ENCODE measurements at places on chromosomes 6 and 20. TPM values are rescaled to one million over a fixed set of nuclear protein-coding genes. Genes with fewer than 3 reads are reported as not detected.

DNA sequence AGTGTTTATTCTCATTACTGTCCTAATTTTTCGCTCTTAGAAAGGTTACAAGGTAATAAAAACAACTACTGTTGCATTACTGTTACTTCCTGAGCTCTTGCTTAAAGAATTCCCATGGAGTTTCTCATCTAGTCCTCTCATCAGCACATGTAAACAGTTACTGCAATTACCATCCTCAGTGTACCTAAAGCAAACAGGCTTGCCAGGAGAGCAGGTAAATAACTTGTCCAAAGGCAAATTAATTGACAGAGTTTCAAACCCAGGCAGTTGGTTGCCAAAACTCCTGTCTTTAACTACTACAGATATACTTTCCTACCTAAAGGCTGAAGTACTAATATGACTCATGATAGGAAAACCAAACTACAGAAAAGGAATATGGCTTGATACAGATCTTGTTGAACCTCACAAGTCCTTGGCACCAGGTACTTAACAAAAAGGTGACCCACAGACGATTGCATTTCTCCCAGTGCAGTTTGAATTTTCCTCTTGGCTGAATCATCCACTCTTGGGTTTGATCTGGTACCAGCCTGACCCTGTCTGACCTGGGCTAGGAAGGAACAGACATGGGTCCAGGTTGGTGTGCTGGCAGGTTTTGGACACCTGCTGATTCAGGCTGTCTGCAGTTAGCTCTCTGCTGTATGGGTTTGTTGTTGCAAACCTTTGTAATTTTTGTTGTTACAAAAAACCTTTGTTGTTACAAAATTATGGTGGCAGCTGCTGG lies 153.0 kb downstream of the CFAP61 start:
- DNase-seq, result peak; percentile 86

- no peak for DNase-seq
These were observed 336.9 kb upstream of the RSPO3 start for GRCh38 chr6:126781582-126781981.

Gene MGME1
- total RNA-seq, result 20.9 TPM

Gene RUNX2
- not detected for total RNA-seq

- no peak for DNase-seq
These were observed 189.4 kb upstream of the RNF217 start for GRCh38 chr6:124772733-124773319.

GRCh38 chr6:109579361-109579760 lies 96.3 kb upstream of the ZBTB24 start:
- DNase-seq, result no peak

DNA sequence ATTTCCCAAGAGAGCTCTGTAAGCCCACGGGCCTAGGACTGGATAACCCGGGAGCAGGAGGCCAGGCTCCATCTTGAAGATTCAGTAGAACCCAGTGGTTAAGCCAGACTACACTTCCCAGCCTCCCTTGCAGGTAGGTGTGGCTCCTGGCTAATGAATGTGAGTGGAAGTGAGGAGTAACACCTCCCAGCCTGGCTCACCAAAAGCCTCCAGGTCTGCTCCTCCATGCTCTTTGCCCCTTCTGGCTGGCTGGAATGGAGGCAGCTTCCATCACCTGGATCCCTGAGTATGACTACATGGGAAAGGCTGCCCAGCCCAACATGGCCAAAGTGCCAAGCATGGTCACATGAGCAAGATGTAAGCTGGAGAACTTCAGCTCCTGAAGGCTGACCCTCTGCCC lies 9.7 kb downstream of the LRRN4 start:
- DNase-seq, result no peak

DNA sequence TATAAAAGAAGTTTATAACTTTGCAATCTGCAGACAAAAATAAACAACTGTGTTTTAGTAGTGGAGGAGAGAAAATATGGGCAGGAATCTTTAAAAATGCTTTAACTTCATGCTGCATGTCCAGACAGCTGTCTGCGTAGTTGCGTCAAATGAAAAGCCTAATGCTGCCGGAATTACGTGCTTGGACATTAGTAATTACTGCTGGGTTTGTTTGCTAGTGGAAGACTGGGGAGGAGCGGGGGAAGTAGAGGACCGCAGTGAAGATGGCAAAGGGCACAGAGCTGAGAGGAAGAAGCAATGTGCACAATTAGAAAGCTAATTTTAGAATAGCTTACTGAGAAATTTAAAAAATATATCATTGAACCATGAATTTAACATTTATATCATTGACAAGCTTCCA lies 2.4 kb downstream of the SNAP25 start:
- peak; percentile 88 for DNase-seq

Gene HLA-DQB1
- not detected for total RNA-seq

DNA sequence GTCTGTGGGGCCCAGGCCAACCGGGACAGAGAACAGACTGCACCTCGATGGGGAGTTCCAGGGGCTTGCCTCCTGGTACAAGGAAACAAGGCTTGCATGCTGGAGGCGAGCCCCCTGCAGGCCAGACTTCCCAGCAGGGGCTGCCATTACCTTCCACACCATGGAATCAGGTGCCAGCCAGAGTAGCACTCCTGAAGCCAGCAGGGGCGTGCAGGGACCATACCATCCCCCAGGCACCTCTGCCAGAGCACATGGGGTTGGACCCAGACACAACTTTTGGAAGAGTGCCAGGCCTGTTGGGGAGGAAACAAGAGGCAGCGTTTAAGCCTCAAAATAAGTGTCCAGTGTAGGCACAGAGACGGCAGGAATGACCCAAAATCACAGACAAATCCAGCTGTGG lies 6.5 kb downstream of the DDO start:
- no peak for DNase-seq

- no peak for DNase-seq
These were observed 115.9 kb upstream of the ARMC2 start for GRCh38 chr6:108732091-108732870.

DNA sequence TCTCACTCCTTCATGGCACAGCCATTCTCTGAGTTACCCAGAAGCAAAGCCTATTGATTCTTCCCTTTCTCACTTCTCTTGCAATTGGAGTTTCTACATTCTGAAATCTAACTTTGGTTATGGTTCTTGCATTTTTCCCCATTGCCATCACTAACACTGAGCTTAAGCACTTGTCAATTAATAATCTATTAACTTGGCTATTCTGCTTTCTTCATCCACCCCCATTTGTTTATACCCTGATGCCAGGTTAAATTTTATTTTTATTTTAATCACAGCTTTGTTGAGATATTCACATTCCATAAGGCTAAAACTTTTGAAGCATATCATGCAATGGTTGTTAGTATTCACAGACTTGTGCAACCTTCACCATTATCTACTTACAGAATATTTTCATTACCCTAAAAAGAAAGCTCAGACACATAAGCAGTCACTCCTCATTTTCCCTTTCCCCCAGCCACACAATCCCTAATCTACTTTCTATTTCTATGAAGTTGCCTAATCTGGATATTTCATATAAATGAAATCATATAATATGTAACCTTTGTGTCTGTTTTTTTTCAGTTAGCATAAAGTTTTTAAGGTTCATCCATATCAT lies 222.3 kb downstream of the UBE3D start:
- no peak for DNase-seq

DNA sequence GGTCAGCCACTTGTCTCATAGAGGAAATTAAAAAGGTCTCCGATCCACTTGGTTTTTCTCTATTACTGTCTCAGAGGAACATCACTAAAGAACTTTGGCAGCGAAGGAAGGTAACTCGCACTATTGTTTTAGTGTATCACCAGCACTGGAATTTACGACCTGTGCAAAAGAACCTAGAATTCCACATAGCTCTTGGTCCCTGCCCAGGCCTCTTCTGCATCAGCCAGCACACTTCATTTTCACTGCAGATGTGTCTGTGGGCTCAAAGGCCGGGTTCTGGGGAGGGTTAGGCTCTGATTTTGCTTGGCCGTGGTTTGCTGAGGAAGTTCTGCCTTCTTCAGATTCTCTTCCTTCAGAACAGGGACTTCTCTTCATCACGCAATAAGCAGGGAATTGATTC lies 102.8 kb upstream of the TMEM181 start:
- DNase-seq, result no peak

- no peak for DNase-seq
These were observed 52.8 kb downstream of the NCOA7 start for GRCh38 chr6:125843593-125843992.

Gene RSPH4A
- 1.3 TPM for total RNA-seq

Gene MRAP2
- not detected for total RNA-seq
